ENCODE measurements at places on chromosomes 12 and 14. TPM values are rescaled to one million over a fixed set of nuclear protein-coding genes. Genes with fewer than 3 reads are reported as not detected.

- H3K27ac ChIP-seq = no peak overlapping the region
- no peaks in the 10 kb centered on the region for H3K36me3 ChIP-seq
- no peaks in the 10 kb centered on the region for H3K27me3 ChIP-seq
- DNase-seq = no peak
- no peak overlapping the region for H3K4me3 ChIP-seq
These were observed 1057.6 kb downstream of the GALC start for GRCh38 chr14:86935241-86935885.

- H3K27ac ChIP-seq = no peak overlapping the region
- no peaks in the 10 kb centered on the region for H3K36me3 ChIP-seq
- peaks cover 3% of the 10 kb centered on the region for H3K27me3 ChIP-seq
- H3K4me1 ChIP-seq = peaks cover 7% of the 10 kb centered on the region
- no peak for DNase-seq
- no peak overlapping the region for H3K4me3 ChIP-seq
These were observed 275.9 kb downstream of the EGLN3 start for GRCh38 chr14:33674927-33675326.

DNA sequence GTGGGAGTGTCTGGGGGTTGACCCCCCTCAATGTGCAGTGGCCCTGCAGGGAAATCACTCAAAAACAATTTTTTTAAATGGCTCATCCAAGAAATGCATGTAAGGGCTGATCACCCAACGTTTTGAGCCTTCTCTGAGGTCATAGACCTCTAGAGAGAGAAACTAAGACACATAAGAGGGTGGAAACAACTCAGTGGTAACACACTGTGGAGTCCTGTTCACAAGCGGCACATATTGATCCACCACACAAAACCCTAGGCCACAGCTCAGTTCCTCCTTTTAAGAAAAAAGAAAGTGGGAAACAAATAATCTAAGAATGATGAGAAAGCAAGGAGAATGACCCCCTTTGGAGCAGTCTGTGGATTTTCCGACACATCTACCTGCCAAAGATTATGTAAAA lies 83.0 kb upstream of the METAP2 start:
- H3K4me3 ChIP-seq = no peak overlapping the region
- H3K36me3 ChIP-seq = peaks cover 2% of the 10 kb centered on the region
- no peak overlapping the region for H3K27ac ChIP-seq
- H3K27me3 ChIP-seq = no peaks in the 10 kb centered on the region

- H3K36me3 ChIP-seq = no peaks in the 10 kb centered on the region
- H3K27me3 ChIP-seq = peaks cover 3% of the 10 kb centered on the region
- H3K4me3 ChIP-seq = no peak overlapping the region
- peaks cover 6% of the 10 kb centered on the region for H3K4me1 ChIP-seq
- no peak overlapping the region for H3K27ac ChIP-seq
- no peak for DNase-seq
These were observed 805.4 kb downstream of the VRK1 start for GRCh38 chr14:97602438-97603117.

Gene OR6C2
- total RNA-seq = not detected

Gene A2M
- 2.0 TPM for total RNA-seq

Gene NUBPL
- total RNA-seq = 19.5 TPM

Gene HPD
- not detected for total RNA-seq

All from progenitor cell of endocrine pancreas (in vitro differentiated cells).